ENCODE measurements at places on chromosomes 7 and 10. TPM values are rescaled to one million over a fixed set of nuclear protein-coding genes. Genes with fewer than 3 reads are reported as not detected.

- DNase-seq: no peak
These were observed 76.8 kb downstream of the CTBP2 start for GRCh38 chr10:125083576-125083920.

- no peak for DNase-seq
These were observed 179.9 kb downstream of the PTPRN2 start for GRCh38 chr7:158407581-158408317.

DNA sequence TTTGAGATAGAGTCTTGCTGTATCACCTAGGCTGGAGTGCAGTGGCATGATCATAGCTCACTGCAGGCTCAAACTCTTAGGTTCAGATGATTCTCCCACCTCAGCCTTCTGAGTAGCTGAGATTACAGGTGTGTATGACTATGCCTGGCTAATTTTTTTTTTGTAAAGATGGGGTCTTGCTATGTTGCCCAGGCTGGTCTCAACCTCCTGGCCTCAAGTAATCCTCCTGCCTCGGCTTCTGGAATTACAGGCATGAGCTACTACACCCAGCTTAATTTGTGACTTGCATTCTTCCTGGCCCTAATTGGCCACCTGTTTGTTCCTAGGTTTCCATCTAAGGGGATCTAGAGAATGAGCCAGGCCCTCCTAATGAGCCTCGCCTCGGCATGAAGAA lies 9.3 kb downstream of the ARHGAP22 start:
- DNase-seq: no peak

DNA sequence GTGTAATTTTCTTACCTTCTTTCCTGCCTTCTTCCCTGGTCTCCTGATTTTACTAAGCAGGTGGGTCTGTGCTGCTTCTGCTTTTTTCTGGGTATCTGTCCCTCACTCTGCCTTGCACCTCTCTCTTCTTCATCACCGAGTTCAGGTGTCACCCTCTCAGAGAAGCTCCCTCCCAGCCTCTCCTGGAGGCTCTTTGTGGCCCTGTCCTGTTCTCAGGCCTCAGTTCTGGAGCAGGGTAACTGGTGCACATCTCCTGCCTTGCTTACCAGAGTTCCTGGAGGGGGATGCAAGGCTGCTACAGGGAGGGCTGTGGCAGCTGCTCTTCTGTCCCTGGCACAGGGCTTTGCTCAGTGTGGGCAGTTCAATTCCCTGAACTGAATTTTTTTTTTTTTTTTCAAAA lies 66.1 kb downstream of the RBM33 start:
- no peak for DNase-seq

GRCh38 chr10:112397592-112397991 lies 23.7 kb downstream of the ACSL5 start:
- DNase-seq: no peak

GRCh38 chr7:127578036-127578684 lies 7.2 kb downstream of the GCC1 start:
- no peak for DNase-seq

GRCh38 chr10:131830446-131831130 lies 70.2 kb upstream of the PPP2R2D start:
- DNase-seq: no peak

DNA sequence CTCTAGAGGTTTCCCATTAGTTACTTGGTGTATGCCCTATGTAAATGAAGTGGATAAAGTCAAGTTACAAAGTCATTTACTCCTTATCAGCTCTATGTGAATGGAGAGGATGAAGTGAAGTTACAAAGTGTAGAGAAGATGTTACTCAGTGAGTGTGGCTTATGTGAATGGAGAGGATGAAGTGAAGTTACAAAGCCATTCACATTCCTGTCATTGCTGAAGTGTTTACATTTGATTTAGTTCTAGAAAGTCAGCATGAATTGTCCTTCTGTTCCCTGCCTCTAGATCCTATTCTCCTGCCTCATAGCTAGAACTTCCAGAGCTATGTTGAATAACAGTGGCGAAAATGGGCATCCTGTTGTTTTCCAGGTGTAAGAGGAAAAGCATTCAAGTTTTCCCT lies 880.1 kb downstream of the DNAJB9 start:
- no peak for DNase-seq

DNA sequence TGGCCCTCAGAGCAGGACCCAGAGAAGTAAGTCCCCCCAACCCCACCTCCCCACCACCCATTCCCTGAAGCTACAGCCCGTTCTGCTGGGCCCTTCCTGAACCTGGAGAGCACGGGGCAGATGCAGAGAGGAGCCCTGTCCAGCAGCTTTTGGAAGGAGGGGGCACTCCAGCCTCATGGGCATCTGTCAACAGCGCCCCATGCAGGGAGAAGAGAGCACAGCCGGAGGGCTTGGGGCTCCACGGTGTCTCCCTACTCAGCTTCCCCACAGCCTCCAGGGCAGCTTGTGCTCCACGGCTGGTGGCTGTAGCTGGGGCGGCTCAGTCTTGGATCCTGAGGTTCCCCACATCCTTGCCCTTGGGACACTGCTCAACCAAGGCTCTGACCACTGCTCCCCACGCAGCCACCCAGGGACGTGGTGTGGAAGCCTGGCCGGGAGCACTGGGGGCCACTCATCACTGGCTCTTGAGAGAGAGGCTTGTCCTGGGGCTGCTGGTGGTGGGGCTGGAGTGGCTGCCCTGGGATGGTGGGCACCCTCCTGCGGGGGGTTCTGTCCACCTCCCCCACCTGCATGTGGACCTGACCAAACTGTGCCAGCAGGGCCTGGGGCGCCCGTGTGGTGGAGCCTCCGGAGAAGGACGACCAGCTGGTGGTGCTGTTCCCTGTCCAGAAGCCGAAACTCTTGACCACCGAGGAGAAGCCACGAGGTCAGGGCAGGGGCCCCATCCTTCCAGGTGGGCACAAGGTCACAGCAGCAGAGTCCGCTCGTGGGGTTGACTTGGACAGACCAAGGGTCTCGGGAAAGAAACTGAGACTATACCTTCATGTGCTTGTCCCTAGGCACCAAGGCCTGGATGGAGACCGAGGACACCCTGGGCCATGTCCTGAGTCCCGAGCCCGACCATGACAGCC lies 4.5 kb downstream of the PRAP1 start:
- DNase-seq: no peak

DNA sequence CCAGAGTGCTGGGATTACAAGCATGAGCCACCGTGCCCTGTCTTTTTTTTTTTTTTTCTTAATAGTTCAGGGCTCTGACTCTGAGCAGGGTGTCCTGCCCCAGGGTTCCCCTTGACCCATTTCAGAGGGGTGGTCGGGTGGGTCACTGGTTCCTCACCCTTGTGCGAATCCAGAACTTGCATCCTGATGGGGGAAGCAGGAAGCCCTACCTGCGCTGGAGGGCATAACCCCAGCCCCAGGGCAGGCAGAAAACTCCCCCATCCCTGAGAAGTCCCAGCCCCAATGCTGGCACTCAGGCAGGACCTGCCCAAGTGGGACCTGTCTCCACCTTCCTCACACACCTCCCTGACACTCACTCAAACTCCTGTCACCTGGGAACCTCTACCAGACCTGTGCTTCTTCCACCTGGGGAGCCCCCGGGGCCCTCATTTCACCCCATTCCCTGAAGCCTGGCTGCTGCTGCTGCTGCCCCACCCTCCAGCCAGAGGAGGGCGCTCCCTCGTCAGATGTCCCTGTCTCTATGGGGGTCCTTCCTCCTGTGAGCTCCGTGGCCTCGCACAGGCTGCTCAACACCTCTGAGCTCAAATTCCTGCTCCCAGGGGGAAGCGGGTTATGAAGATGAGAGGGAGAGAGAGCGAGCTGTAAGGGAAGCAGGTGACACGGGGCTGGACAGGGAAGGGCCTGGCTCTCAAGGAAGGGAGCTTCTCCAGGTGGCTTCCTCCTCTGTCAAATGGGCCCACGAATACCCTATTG lies 15.1 kb upstream of the ZNF273 start:
- DNase-seq: peak; percentile 48

DNA sequence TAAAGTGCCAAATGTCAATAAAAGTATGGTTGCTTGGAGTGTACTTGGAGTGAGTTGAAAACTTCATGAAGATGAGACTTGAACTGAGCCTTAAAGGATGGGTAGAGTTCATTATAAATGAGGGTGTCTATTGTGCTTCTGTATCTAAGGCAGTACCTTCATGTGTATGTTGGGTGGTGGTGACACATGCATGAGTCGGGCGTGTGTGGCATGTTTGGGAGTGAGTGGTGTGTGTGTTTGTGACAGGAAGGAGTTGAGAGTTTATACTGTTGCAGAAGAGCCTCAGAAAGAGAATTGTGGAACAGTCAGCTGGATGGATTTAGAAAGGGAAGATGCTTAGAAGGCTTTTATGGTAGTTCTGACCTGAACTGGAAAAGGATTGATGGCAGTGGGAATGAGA lies 6.0 kb upstream of the ZRANB1 start:
- DNase-seq: no peak

GRCh38 chr10:58951746-58952145 lies 224.7 kb upstream of the PHYHIPL start:
- no peak for DNase-seq

DNA sequence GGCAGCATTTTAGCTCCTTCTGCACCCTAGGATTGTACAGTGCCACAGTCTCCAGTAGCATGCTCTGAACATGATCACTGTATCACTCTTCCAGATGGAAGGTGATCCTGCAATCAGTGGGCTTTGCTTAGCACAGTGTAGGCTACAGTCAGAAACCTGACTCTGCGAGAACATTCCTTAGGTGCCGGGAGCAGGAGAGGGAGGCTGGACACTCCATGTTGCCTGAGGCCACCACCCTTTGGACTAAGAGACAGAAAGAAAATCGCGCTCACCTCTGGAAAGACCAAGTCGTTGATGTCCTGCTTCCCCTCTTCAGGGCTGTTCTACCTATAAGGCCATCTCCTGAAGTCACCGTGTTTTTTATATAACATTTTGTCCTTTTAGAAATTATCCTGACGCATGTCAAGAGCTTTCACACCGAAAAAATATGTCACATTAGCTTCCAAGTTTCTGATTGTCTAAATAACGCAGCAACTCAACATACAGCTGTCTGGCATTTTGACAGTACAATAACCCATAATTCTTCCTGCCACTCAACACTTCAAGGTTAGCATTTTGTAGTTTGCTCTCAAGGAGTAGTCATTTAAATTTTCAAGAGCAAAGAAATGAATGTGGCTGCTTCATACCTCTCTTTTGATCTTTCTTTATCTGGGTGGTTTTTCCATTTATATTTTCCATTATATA lies 563.1 kb downstream of the LRMDA start:
- no peak for DNase-seq

- no peak for DNase-seq
These were observed 18.6 kb upstream of the VCL start for GRCh38 chr10:73979141-73979808.

- DNase-seq: no peak
These were observed 51.9 kb downstream of the CCNY start for GRCh38 chr10:35388197-35388596.

GRCh38 chr7:3206771-3207191 lies 94.3 kb upstream of the SDK1 start:
- DNase-seq: no peak

GRCh38 chr7:78377532-78377931 lies 579.0 kb downstream of the PHTF2 start:
- DNase-seq: no peak

DNA sequence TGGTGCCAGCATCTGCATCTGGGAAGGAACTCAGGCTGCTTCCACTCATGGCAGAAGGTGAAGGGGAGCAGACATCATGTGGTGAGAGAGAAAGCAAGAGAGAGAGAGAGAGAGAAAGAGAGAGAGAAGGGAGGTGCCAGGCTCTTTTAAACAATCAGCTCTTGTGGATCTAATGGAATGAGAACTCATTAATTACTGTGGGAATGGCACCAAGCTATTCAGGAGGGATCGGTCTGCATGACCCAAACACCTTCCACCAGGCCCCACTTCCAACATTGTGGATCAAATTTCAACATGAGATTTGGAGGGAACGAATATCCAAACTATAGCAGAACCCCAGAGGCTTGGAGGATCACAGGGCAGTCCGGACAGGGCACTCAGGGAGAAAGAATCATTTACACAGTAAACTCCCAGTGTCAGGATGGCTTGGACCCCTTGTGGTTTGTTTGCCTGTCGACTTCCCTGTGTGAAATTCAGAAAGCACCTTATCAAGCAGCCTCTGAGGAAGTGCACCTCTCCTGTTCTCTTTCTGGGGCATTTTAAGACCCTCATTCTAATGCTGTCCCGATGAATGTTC lies 308.5 kb downstream of the REEP3 start:
- no peak for DNase-seq

GRCh38 chr10:120927352-120927751 lies 76.2 kb downstream of the WDR11 start:
- no peak for DNase-seq

GRCh38 chr7:100346921-100347320 lies 11.0 kb upstream of the PILRB start:
- DNase-seq: no peak

DNA sequence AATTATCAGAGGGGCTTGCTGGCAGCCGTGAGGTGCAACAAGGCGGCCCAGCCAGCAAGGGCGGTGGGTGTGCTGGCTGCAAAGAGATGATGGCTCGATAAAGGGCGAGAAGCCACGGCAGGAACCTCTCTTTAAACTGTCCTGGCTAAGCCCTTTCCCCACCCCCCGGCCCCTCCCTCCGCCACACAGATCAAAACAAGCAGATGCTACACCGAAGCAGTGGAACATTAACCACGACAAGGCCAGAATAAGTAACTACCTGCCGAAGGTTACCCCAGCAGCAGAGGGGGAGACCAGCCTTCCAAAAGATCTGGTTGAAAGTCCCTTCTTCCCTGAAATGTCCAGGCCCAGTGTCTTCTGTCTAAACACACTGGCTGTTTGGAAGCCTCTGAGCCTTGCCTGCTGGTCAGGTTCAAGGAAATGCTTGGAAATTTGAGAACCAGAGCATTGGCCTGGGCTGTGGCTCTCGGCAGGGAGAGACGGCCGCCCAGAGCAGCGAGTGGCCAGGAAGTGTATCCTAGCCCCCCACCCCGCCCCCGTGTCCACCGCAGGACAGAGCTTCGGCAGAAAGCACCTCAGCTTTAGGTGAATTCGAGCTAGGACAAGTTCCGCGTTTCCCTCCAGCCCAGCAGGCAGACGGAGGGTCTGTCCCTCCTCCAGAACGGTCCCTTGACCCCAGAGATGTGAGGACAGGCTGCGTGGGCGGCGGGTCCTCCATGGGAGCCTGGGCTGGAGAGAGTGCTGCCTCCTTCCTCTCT lies 2.1 kb downstream of the FAM20C start:
- no peak for DNase-seq

The CACNA2D1 gene
- total RNA-seq: not detected

The GIMAP6 gene
- total RNA-seq: 35.9 TPM

The UBTD1 gene
- total RNA-seq: 1.9 TPM

The SLC35G1 gene
- total RNA-seq: 3.3 TPM

The HOXA13 gene
- not detected for total RNA-seq

The GJD4 gene
- total RNA-seq: not detected

The CRPPA gene
- total RNA-seq: 1.0 TPM

The RBM20 gene
- total RNA-seq: 0.06 TPM

The SORCS3 gene
- not detected for total RNA-seq

The ZNF365 gene
- total RNA-seq: not detected

The AMPH gene
- not detected for total RNA-seq

The CHAT gene
- total RNA-seq: not detected

The MAP3K8 gene
- total RNA-seq: 20.2 TPM

The ELN gene
- total RNA-seq: not detected

The WEE2 gene
- not detected for total RNA-seq

The TBX20 gene
- not detected for total RNA-seq

The SPDYE8 gene
- total RNA-seq: not detected

The TAS2R5 gene
- 1.7 TPM for total RNA-seq

The TDRD1 gene
- total RNA-seq: 0.20 TPM

The WAPL gene
- 46.0 TPM for total RNA-seq

The IDI2 gene
- not detected for total RNA-seq

The IQUB gene
- 0.16 TPM for total RNA-seq

The ANK3 gene
- 53.7 TPM for total RNA-seq
